ENCODE measurements at places on chromosomes 3 and 15. TPM values are rescaled to one million over a fixed set of nuclear protein-coding genes. Genes with fewer than 3 reads are reported as not detected.
A peak's percentile ranks its signal among the peaks of the same experiment; 100 is the strongest.

GRCh38 chr3:49732597-49732996 lies 8.8 kb upstream of the GMPPB start:
- no peak for DNase-seq

GRCh38 chr15:73965758-73966113 lies 26.4 kb downstream of the STOML1 start:
- DNase-seq, result no peak

- DNase-seq, result no peak
These were observed 41.2 kb downstream of the POLQ start for GRCh38 chr3:121504618-121505017.

DNA sequence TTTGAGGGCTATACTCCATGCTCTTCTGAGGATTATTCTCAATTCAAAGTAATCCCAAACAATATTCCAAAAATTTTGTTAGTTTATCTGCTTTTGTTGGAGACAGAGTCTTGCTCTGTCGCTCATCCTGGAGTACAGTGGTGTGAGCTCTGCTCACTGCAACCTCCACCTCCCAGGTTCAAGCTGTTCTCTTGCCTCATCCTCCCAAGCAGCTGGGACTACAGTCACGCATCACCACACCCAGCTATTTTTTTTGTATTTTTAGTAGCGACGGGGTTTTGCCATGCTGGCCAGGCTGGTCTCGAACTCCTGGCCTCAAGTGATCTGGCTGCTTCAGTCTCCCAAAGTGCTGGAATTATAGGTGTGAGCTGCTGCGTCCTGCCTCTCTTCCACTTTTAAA lies 39.1 kb downstream of the MEF2A start:
- DNase-seq, result no peak

- DNase-seq, result peak; percentile 89
These were observed 37.6 kb downstream of the NCEH1 start for GRCh38 chr3:172673210-172673679.

DNA sequence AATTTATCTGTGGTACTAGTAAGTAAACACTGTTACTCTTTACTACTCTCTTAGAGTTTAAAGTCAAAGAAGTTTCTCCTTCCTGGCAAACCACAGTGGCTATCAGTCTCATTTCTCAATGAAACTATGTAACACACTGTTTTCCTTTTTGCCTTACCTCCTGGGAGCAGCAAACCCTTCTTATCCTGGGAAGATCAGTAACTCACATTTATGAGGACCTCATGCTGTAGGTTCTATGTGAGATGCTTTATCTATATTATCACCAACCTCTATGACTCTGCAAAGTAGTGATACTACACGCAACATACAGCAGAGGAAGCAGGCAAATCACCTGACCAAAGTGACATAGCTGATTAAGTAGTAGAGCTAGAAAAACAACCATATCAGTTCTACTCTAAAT lies 35.3 kb downstream of the PBRM1 start:
- DNase-seq, result no peak

DNA sequence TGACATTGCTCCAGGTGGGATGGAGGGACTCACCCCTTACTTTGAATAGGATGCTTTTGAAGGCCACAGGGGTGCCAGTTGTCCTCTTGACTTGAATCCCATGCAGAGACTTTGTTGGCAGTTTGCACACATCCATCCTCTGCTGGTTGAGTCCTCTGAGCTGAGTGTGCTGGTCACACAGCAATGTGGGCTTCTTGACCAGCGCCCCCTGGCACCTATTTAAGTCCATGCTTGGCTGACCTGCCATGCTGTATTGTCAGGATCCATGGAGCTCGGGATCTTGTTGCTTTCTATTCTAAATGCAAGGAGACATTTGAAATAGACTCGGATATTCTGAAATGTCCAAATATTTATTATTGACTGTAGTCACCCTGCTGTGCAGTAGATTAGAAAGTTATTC lies 19.8 kb downstream of the RAB7A start:
- DNase-seq, result no peak

DNA sequence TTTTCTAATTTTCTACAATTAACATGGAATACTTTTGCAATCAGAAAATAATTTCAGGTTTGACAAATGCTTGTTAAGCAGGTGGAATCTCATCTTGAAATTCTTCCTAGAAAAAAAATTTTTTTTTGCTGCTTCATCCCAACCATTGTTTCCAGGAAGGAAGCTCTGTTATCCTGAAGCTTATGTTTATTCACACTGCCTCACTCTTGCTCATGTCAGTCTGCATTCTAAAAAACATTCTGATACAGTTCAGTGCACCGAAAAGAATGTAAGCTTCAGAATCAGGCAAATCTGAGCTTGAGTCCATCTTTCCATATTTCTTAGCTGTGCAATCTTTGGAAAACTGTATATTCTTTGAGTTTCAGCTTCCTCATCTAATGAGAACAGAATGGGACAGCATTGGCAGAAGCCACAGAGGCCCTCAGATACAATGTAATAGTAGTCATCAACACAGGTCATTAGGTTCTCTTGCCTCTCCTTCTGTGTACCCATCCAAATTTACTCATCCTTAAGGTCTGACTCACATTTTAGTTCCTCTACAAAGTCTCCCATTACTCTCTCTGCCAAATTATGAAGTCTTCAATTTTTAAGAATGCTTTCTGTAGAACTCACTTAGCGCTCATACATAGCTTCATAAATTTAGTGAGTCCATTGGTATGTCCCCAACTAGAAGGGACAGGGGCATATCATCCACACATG lies 881.8 kb upstream of the NR2F2 start:
- DNase-seq, result no peak

DNA sequence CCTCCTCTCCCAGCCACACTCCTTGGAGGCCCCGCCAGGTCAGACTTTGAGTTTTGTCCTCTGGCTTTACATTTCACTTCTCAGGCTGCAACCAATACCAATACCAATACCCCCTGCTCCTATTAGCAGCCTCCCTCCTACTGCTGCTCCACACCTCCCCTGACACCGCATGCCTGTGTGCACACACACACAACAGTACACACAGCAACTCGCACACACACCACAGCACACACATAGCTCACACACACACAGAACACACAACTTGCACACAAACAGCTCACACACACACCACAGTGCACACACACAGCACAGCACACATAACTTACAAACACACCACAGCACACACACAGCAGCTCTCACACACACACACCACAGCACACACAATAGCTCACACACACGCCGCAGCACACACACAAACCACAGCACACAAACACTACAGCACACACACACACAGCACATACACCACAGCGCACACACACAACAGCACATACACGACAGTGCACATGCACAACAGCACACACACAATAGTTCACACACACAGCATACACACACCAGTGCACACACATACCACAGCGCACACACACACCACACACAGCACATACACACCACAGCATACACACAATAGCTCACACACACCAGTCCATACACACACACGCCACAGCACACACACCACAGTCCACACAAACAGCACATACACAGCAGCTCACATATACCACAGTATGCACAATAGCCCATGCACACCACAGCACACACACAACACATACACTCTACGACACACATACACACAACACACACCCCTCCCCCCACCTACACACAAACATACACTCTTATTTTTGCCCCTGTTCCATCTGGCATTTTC lies 204.7 kb downstream of the UACA start:
- no peak for DNase-seq

DNA sequence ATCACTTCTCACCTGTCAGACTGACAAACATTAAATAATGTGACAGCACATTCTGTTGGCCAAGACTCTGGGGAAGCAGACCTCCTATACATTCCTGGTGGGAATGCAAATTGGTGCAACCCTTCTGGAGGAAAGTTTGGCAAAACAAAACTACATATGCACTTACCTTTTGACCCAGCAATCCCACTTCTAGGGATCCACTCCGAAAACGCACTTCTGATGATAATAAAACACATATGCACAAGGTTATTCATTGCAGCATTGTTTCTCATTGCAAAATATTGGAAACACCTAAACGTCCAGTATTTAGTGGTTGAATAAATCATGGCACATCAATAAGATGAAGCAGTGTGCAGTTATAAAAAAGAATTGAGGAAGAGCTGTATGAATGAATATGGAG lies 145.5 kb upstream of the ABHD17C start:
- DNase-seq, result no peak

- no peak for DNase-seq
These were observed 15.2 kb downstream of the CDIN1 start for GRCh38 chr15:36594556-36595090.

GRCh38 chr15:72916897-72917296 lies 133.3 kb upstream of the ADPGK start:
- no peak for DNase-seq

- DNase-seq, result no peak
These were observed 37.4 kb downstream of the TXNRD3 start for GRCh38 chr3:126617571-126617970.

GRCh38 chr3:40713795-40714194 lies 189.0 kb downstream of the ZNF621 start:
- no peak for DNase-seq

- DNase-seq, result no peak
These were observed 66.3 kb upstream of the SLCO3A1 start for GRCh38 chr15:91787198-91787597.

- DNase-seq, result no peak
These were observed 5.9 kb downstream of the CASR start for GRCh38 chr3:122189357-122189756.

GRCh38 chr3:53525765-53526703 lies 31.6 kb downstream of the CACNA1D start:
- DNase-seq, result no peak

DNA sequence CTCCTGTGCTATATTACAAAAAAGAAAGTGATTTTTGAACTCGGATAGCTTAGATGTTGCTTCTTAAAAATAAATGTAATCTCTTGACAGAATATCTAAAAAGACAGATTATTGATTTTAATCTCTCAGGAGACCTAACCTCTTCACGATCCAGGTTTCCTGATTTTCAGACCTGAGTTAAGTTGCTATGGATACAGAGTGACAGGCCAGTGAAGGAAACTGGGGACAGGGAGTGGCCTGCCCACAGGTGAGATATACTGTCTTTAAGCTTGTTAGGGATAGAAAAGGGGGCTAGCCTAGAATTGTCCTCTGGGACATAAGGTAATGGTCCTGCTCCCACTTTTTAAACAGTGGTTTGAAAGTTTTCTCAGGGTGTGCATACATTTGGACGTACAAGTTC lies 73.2 kb downstream of the CCNL1 start:
- DNase-seq, result no peak

- DNase-seq, result no peak
These were observed 124.2 kb downstream of the SLC25A26 start for GRCh38 chr3:66344848-66345578.

DNA sequence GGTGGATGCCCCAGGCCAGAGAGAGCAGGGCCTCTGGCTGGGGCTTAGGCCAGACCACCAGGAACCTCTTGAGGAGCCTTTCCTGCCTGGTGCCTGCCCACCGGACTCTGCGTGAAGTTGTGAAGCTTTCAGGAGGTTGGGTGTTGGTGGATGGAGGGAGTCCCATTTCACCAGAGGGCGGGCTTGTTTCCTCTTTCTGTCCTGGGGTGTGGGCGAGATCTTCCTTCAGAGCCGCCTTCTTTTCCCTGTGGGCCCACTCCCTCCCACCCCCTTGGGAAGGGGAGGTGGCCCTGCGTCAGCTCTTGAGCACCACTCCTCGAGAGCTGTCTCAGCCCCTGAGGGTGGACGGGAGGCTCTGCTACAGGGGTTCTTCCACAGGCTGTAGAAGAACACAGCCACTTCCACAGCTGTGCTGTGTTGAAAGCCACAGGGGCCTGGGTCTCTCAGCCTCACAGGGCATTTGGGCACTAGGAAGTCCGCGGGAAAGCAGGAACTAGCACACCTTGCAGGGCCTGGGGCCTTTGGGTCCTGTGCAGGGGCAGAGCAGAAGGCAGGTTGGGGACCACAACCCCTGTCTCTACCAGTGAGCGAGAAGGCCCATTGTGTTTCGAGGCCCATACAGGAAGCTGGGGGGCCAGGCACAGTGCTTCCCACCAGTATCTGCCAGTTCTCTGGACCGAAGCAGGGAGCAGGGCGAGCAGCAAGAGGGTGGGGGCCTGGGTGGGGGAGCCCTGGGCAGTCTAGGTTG lies 2.1 kb downstream of the AMIGO3 start:
- no peak for DNase-seq

GRCh38 chr3:110813541-110813940 lies 258.1 kb upstream of the NECTIN3 start:
- DNase-seq, result no peak

GRCh38 chr3:99789011-99789721 lies 28.5 kb upstream of the CMSS1 start:
- DNase-seq, result no peak

DNA sequence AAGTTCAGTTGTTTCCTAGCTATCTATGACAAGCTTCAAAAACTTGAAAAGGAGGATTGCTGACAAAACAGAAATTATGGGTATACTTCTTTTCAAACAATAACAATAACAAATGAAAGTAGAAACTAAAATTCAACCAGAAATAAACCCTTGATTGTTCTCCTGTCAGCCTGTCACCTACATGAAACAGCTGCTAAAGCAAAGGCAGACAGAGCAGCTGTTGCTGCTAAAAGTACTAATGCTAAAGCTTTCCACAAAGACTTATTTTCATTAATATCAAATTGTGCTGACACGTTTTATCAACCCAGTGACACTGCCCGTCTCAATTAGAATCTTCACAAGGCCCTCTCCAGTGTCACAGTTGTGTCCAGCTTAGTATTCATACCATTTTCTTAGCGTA lies 533.2 kb upstream of the GBE1 start:
- no peak for DNase-seq

DNA sequence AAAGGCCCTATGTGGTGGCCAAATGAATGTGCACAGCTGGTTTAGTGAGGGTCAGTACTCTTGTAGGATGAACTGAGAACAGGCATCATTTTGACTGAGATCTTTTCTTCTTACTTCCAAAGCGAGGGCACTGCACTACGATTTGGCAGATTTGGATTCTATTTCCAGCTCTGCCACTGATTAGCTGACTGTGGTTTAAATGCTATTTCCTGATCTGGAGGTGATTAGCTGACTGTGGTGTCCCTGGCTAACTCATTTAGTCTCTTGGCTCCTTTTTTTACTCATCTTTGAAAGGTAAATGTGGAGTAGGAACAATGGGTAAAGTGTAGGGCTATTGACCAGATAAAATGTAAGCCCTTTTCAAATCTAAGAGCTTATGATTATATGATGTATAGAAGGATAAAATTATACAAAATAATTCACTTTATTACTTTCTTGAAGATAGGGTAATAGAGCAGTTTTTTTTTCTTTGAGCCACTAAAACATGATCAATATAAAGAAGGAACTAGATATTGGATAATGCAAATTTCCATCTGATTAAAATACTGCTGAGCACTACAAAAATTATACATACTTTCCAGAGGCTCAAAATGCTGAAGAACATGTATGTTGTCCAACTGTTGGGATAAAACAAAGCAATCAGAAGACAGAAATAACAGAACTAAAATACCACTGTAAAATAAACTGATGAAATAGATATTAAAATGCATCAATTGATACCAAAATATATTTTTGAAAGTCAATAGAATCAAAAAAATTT lies 39.7 kb upstream of the PLOD2 start:
- no peak for DNase-seq

Gene CKMT1B
- total RNA-seq, result 242 TPM

Gene IFRD2
- 54.8 TPM for total RNA-seq

Gene RARRES1
- total RNA-seq, result 43.8 TPM

Gene PRR20G
- total RNA-seq, result not detected

Gene CNTN3
- total RNA-seq, result 8.1 TPM

Gene AHSG
- total RNA-seq, result not detected

Gene PLA2G4E
- total RNA-seq, result 0.09 TPM

Gene CPA3
- total RNA-seq, result 13.8 TPM

Gene AADACL2
- not detected for total RNA-seq

Gene IFT122
- total RNA-seq, result 24.6 TPM

Gene APOD
- total RNA-seq, result 73.6 TPM

Gene RASL12
- total RNA-seq, result 2.7 TPM

Gene GAP43
- total RNA-seq, result 1.1 TPM

Gene A4GNT
- not detected for total RNA-seq

Gene ERC2
- total RNA-seq, result 1.8 TPM

Gene BUB1B
- 5.1 TPM for total RNA-seq
